ENCODE measurements at places on chromosomes 12 and 14.

DNA sequence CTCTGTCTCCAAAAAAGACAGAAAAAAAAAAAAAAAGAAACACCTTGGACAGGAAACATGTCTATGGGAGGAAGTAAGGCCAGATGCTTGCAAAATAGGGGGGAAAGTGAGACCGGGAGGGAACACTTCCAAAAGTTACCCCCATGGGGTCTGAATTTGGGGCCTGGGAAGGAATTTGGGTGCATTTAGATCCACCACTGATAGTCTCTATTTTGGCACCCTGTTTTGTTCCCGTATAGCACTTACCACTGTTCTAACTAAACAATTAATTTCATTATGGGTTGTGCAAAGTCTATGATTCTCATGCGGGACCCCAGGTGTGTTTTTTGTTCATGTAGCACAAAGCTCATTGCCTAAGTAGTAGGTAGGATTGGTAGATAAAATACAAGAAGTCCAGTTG is 1.4 kb upstream of the MLEC start:
- DNase-seq: no peak

DNA sequence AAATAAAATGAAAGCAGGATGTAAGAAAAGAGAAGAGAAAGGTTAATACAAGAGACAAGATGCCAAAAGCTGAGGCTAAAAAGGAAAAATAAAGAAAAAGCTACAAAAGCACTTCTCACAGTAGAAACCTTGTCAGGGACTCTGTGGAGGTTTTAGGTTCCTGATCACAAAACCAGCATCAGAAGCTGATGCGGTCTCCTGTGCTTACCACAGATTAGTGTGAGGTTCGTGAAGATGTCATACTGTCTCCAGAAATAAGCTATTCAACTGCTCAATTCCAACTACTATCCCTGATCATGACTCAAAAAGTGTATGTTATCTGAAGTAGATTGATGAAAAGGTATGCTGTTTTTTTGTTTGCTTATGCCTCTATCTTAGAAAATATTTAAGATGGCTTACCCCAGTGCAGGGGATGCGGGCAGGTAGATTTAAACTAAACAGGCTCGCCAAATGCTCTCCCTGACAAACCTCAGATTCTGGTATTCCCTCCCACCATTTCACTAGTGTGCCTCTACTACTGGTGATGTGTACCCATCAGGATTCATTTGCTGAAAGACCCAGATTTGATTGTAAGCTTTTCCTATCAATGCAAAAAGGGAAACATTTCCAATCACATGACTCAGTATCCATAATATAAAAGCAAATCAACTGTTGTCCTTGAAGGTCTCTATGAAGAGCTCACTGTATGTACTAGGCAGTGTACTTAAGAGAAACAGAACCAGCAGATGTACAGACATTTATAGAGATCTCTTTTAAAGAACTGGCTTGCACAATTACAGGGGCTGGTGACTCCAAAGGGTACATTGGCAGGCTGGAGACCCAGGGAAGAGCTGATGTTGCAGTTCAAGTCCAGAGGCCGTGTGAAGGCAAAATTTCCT is 169.5 kb upstream of the FOXN3 start:
- no peak for DNase-seq

- peak; percentile 82 for DNase-seq
Measured at GRCh38 chr12:131137836-131138637, 184.3 kb downstream of the ADGRD1 start.

GRCh38 chr12:69204191-69204590 is 35.2 kb upstream of the CPSF6 start:
- DNase-seq: no peak

DNA sequence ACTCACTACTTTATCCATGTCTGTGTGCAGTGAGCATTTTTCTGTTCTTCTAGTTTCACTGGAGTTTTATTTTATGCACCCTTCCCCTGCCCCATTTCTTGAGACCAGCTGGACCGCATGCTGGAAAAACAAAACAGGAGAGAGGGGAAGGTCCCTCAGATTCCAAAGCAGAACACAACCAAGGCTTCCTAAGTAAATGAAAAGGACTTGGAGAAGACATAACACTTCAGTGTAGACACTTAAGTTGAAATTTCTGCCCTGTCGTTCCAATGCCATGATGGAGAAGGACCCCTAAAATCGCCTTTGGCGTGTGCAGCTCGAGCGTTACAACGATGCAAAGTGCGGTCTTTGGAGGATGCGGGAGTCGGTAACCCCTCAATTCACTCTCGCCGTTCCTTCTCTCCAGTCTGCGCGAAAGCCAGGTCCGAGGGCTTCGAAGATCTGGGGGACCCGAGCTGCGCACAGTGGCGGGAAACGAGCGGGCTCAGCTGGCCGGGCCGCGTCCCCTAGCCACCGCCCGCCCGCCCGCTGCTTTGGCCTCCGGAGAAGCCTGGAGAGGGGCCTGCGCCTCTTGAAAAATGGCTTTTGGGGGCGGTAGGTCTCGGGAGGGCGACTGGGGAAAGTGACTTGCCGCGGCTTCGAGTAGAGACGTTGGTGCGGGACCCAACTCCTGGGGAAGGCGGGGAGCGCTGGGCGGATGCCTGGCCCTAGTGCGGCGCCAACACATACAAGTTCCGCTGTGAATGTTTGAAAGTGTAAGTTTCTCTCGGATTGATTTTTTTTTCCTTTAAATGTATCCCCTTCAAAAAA is 11.2 kb upstream of the HOXC13 start:
- DNase-seq: no peak

- no peak for DNase-seq
Measured at GRCh38 chr12:57740656-57741412, 2.3 kb upstream of the AGAP2 start.

DNA sequence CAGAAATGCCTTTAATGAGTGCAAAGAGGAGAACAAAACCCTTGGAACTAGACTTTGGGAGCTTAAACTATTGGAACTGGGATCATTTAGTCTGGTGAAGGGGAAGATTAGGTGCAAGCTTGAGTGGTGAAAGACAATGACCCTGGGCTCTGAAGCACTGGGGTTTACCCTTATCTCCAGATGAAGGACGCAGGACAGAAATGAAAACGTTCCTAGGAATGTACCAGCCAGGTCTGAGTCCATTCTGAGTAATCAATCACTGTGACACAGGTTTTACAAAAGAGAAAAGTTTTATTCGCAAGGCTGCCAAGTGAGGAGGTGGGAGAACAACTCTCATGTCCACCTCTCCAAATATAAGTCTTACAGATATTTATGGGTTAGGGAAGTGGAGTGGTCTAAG is 249.1 kb downstream of the LRIG3 start:
- DNase-seq: no peak

GRCh38 chr12:29737644-29738043 is 46.1 kb downstream of the TMTC1 start:
- no peak for DNase-seq

DNA sequence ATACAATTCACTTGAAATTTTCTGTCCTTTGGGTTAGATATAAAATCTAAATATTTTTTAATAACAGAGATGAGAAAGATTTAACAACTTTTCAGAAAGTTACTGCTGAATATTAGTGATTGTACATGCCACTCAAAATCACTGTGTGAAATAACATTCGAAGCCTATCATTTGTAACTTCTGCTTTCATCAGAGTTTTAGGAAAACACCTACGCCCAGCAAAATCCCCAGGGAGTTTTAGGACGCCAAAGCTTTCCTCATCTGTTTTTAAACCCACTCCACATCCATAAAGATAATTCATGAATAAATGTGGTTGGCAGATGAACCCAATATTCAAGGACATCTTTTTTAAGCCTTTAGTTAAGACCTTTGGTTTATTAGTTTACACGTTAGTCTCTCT is 23.9 kb downstream of the TC2N start:
- no peak for DNase-seq

DNA sequence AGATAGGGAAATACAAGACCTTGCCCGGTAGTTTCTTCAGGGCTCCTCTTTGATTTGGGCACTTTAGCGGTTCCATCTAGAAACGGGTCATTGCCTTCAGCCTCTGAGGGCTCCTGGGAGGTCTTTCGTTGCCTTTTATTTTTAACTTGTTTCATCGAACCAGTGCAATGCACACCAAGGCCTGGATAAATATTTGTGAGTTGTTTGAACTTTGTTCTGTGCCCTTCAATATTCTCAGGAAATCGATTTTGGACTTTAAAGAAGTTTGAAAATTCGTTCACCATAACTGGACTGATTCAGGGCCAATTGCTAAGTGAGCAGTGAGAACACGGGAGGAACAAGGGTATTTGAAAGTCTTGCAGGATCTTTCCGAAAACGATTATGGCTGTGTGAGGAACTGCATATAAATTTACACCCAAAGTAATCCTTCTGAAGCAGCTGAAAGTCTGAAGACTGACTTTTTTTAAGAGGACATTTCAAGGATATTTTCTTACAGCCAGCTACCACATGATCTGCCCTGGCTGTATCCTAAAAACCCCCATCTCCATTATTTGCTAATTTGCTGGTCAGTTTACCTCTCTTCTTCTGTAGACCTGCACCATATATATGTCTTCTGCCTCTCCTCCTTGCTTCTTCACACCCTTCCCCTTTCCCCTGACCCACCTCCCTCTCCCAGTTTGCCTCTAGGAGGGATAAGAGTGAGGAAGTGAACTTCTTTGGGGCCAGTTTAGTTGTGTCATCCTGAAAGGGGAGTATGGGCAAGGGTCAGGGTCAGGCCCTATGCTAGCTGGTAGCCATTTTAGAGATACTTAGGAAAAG is 8.0 kb downstream of the DUSP6 start:
- DNase-seq: no peak

DNA sequence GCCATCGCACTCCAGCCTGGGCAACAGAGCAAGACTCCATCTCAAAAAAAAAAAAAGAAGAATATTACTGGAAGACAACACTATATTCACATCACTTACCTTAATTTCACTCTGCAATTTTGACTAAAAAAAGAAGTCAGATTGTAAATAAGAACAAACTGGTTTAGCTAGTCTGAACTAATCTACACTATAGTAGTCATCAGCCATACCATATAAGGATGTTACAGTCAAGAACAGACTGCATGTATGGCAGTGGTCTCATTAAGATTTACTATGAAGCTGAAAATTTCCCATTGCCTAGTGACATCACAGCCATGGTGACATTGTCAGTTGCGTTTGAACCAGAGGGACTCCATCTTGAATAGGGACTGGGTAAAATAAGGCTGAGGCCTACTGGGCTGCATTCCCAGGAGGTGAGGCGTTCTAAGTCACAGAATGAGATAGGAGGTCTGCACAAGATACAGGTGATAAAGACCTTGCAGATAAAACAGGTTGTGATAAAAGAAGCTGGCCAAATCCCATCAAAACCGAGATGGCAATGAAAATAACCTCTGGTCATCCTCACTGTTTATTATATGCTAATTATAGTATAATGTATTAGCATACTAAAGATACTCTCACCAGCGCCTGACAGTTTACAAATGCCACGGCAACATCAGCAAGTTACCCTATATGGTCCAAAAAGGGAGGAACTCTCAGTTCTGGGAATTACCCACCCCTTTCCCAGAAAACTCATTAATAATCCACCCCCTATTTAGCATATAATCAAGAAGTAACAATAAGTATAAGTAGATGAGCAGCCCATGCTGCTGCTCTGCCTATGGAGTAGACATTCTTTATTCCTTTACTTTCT is 51.2 kb downstream of the OSBPL8 start:
- DNase-seq: no peak

Measured in ovary (tissue), 10 donors.